ENCODE measurements at places on chromosomes 4 and X.

- peak; percentile 10 for DNase-seq
Observed at GRCh38 chr4:172515266-172515879, 653.2 kb upstream of the GALNT7 start.

DNA sequence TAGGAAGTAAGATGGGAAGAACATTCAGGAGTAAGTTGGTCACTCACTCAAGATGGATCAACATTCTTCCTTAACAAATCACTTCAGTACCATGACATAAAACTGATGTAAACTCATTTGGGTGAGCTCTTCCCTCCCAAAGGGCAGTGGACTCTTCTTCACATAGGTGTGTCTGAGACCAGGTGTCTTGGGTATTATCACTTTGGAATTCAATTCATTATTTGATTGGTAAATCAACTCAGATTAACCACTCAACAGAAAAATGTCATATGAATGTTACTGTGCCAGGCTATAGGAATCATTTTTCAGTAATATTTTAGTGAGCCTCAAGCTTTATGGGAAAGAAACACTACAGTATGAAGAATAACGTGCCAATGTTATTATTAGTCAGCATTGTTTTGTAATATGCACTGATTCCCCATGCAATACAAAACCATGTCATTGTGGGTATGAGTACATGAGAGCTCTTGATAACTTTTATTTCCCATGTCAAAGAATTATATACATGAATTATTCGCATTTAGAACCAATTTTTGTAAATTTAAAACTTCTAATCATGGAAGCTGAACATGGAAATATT, 58.6 kb upstream of the ETNPPL start:
- DNase-seq: peak; percentile 22

DNA sequence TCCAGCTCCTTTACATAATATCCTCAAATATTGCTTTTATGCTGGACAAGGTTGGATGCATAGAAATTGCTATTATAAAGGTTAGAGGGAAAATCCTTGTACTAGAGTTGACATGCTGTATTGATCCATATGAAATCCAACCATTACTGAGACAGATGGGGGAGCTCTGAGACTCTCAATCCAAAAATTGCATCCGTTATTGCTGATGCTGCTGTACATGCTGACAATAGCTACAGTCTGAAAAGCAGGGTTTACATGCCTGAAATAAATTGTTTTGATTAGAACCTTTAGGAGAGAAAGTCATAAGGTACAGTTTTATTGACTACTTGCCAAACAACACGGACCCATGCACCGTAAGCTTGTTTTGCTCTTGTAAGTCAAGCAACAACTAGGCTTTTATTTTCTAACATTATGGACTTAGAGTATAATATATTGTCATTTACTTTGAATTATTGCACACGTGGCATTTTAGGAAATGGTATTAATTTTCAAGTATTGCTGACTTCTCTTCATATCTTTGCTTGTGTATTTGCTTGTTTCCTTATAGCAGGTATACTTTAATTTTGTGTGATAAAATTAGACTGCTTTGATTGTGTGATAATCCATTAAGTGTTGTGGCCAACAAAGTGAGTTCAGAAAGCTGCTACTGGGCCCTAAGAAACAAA, 1365.2 kb downstream of the STIM2 start:
- peak; percentile 10 for DNase-seq

DNA sequence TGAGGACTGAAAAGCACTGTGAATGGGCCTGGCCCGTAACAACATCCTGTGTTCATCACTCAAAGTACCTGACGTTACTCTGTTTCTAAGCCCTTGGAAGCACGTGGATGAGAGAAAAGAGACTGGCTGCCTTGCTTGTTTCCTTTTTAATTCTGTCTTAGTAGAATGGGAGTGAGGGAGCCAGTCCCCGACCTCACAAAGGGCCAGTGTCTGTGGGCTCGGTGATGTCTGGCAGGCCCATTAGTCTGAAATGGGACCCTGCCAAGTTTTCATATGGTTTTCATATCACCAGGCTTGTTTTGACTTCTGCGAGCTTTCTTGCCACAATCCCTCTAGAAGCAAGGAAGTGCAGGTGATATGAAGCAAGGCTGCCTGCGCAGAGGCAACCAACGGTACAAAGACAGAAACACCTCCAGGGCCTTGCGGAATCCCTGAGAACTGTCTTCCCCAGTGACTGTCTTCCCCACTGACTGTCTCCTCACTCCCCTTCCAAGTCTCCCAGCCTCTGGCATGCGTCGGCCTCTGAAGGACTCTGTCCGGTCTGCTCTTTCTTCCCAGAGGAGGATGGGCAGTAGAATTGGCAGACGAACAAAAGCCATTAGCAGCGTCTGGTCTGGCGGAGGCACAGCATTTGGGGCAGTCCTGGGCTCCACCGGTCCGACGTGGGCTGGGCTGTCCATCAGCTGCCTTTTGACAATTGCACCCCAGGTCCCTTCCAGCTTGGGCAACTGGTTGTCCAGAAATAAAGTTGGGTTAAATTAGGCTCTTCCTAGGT, 20.2 kb upstream of the RASL11B start:
- DNase-seq: no peak

DNA sequence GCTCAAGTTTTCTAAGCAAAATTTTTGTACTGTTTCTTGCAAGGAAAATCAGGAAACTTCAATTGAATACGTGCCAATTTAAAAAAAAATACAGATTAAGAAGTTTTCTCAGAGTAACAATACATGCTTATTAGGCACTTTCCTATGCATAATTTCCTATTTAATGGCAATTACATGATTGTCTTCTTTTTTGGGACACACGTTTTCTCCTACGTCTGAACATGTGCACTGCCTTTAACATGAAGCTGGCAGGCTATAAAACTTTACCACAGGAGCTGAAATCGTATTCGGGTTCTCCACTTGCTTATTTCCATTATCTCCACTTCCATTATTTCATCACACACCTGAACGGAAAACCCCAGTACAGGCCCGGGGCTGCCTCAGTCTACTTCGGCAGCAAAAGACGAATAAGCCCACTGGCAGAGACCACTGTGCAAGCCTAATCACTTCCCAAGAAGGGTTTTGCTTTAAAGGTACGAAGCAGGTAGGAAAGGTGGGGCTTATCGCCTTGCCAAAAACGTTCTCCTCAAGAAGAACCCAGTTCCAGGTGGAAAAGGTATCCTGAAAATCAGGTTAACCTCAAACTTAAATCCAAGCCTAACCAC, 575 bp downstream of the RCHY1 start:
- peak; percentile 7 for DNase-seq

DNA sequence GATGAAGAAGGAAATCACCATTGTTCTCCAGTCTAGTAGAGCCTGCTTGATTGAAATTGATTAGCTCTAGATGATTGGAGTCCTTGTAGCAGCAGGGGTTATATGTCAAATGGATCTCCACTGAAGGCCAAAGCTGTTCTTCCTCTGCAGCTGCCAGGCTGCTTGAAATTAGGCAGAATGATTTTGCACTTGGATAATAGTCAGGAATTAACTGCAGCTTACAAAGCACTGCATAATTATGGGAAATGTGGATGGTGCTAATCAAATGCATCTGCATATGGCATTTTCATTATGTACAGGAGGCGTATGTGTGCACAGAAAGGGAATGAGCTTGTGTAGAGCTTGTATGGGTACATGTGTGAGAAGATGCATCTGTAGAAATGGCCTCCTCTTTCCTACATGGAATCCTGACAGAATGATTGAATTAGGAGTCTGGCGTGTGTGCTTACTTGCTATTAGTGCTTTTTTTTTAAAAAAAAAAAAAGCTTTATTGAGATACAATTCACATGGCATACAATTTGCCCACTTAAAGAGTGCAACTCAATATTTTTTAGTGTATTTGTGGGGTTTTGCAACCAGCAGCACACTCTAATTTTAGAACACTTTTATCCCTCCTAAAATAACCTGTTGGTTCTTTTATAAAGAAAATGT, 65.9 kb downstream of the TMEM131L start:
- DNase-seq: no peak

DNA sequence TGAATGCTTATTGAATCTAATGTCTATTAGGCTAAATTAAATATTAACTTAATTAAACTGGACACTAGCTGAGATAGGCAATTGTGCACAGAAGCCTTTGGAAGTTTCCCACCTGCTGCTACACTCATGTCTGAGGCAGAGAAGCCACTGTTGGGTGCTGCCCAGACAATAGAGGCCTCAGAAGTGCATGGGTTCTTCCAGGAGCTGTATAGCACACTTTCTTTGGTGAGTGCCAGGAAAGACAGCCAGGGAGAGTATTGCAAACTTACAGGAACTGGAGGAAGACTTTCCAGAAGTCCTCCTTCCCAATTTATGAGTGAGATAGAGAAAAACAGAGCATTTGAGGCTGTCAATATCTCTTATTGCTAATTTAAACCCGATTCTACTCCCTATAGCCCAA, 89.9 kb downstream of the GPAT3 start:
- no peak for DNase-seq

DNA sequence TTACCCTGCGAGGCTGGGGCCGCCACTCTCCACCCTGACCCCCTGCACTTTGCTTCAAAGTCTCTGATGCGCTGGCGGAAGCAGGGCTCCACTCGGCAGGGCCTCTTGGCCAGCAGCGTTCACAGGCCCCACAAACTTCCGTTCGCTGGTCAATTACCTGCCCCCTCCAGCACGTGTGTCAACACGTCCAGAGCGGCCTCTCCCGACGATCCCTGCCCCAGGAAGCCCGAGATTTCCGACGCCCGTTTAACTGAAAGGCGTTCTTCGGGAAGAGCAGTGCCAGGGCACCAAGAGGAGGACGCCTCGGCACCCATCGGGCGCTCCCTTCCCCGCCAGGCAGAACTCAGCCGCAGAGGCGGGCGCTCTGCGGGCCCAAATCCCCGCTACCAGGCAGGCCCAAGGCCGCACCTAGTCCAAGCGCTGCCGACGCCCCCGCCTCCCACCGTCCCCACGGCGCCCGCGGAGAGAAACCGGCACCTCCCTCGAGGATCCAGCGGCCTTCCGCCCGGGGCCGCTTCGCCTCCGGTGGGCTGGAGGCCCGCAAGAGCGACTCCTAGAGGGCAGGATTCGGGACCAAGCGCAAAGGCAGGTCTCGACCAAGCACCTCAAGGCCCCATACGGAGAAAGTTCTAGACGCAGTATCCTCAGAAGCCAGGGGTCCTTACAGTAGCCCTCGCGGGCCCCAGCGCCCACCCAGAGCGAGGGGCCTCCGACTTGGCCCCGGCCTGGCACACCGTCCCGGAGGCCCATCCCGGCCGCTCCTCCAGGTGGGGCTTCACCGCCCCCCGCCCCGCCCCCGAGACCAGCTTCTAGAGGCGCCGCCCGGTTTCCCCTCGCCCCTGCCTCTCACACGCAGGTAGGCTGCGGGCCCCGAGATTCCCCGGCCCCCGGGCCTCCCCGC, 586 bp downstream of the BCAP31 start:
- DNase-seq: peak; percentile 52

GRCh38 chr4:74125029-74125428, 26.0 kb upstream of the CXCL2 start:
- no peak for DNase-seq

DNA sequence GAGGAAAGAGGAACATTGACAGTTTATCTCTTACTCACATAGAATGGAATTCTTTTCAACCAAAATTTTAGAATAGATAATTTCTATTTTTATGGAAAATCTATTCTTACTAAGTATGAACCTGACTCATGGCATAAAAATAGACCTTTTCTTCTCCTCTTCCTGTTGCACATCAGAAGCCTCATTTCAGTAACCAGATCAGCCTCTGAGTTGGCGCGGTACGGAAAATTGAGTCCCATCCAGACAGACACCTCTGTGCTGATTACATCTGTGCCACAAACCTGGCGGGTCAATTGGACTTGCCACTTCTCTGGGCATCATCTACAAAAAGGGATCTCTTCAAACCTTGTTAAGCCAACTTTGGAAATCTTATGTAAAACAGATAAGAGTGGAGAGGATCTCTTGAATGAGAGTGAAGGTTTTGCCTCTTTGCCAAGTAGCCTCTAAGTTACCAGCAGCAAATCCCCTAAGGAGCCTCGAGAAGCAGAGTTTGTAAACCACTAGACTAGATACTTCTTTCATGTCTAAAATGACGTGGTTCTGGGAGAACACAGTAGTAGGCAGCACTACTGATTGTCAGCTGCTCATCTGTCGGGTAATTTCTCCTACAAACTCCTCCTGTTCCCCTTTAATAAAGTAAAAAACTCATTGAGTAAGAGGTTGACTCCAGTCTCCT, 37.4 kb downstream of the TENM3 start:
- peak; percentile 16 for DNase-seq

GRCh38 chr4:38803833-38804653, 548 bp downstream of the TLR1 start:
- DNase-seq: no peak

DNA sequence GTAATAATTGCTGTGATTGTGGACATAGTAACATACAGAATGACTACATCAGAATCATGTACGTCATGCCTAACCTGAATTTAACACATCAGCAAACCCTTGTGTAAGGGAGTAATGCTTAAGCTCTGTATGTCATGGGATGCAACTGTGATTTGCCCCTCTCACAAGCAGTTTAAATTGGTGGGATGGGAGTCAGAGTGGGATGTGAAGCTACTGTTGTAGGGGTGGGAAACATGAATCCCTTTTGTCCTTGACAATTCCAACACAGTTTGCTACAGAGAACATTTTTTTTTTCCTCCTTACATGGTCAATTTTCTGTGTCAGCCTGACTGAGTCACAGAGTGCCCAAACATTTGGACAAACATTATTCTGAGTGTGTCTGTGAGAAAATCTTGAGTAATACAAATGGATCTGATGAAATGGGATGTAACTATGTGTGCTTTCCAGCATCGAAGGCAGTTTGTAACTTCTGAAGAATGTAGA, 392.8 kb downstream of the GPM6A start:
- peak; percentile 93 for DNase-seq

- DNase-seq: no peak
Observed at GRCh38 chr4:48090621-48091020, 43.4 kb downstream of the TXK start.

DNA sequence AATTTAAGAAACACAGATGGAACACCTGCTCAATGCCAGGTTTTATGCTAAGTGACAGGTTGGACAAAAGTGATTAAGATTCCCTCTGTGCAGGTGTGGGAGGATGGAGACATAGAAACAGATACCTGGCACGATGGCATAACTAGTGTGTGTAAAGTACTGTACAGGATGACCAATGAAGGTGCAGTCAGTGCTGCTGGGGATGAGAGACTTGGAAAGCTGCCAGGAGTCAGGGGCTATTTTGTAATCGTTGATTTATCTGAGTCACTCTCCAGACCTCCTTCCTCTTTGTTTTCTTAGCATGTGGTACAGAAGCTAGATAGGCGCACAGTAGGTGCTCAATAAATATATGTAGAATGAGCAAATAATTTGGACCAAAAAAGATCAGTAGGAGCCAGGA, 58.2 kb downstream of the CWH43 start:
- no peak for DNase-seq

- no peak for DNase-seq
Observed at GRCh38 chrX:112641449-112641848, 38.3 kb downstream of the LHFPL1 start.

DNA sequence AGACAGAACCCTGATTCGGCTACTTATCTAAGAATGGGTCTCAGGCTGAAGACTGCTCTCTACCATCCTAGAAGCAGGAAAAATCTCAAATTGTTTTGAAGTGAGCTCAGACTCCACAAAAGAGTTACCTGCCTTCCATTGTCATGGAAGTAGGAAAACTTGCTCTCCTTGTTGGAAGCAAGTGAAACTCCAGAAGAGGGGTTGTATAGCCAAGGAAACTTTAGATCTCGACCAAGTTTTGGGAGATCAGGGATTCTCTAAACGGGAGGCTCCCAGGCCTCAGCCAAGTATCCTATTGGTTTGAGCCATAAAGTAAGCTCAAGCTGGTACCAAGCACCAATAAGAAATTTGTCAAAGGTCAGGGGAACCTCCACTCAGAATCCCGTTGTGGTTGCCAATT, 9.2 kb upstream of the FHDC1 start:
- DNase-seq: no peak

Data from EL (cell line).